ENCODE measurements at places on chromosomes 11 and 22.

DNA sequence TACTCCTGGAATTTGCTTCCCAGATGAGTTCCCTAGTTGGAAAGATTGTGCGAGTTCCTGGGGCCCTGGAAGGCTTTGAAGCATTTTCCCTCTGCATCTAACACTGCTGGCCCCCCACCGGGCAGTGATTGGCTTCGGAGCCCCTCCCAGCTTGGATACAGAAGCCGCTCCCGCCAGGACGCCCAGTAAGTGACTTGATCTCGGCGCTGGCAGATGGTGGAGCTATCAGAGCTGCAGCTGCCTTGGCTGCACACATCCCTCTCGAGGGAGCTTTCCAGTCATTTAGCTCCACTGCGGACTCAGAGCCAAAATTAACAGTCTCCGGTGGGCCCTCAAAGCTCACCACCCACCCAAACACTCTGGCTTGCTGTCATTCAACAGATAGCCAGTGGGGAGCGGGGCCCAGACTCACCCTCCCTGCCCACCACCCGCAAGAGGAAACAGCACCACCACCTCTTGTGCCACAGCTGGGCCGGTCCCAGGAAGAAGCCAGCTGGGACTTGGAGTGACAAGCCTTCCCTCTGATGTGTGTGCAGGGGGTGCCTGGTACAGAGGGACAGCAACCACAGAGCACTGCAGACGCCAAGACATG lies 162.3 kb downstream of the TRIM29 start:
- peak; percentile 95 for DNase-seq

- DNase-seq = peak; percentile 88
These were observed 9.3 kb downstream of the TFIP11 start for GRCh38 chr22:26502688-26503561.

DNA sequence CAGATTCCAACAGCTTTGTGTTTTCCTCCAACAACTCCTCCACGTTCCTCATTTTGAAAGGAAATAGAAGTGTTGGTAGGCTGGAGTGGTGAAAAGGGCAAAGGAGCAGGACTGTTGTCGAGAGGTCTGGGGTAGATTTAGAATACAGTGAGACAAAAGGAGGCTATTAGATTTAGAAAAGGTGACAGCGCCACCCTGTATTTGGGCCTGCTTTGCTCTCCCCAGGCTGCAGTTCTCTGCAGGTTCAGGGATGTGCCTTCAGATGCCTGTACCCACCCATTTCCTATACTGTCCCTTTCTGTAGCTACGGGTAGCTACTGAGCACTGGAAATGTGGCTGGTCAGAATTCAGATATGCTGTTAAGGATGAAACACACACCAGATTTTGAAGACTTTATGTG lies 20.8 kb downstream of the MMP13 start:
- no peak for DNase-seq

DNA sequence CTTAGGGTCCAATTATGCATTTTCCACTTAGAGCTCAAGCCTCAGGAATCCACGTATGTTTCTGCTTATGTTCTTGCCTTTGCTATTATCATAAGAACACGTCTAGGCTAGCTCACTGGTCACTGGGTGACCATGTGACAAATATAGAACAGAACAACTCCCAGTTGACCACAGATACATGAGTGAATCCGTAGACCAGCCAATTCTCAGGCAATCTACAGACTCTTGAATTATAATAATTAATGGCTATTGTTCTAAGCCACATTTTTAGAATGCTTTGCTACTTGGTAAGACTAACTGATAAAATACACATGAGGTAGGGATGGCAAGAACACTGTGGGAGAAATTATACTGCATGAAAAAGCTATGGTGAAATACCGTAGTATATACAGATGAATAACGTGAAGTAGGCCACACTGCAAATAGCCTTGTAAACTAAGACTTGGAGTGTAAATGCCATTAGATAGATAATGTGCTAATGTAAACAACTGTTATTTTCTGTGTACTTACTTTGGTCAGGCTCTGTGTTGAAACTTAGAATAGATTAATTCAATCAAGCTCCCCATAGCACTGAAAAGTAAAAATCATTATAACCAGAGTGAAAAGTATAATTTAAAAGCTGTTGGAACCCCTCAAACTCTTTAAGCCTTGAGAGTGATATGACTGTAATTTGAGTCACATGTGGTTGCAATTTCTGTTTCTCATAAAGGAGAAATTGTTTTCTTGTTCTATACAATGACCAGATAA lies 366.2 kb upstream of the CCDC179 start:
- DNase-seq = no peak

DNA sequence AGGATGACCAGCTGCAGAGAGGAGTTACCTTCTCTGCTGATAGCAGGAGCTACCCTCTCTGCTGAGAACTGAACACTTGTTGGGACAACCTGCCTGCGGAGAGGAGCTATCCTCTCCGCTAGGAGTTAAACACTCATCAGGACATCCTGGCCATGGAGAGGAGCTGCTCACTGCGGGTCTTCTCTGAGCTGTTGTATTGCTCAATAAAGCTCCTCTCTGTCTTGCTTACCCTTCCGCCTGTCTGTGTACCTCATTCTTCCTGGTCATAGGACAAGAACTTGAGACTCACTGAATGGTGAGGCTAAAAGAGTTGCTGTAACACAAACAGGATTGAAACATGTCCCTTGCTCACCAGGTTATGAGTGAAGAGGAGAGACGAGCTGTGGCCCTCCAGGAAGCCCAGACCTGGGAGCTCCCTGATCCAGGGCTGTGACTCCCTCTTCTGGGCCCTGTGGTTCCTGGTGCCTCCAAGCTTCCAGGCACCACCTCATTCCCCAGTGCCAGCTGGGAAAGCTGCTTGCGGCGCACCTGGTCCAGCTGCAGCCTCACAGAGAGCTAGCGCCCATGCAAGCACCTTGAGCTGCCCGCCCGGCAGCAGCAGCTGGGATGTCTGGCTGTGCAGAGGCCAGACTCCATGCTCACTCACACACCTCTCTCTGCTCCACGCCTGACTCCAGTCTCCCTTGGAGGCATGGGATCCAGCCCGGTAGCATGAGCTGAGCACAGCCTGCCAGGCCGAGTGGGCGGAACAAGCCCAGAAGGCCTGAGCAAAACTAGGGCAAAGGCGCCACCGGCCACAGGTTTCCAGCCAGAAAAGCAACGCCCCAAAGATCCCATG lies 50.5 kb downstream of the RAB30 start:
- no peak for DNase-seq

Data from endodermal cell (in vitro differentiated cells).